Glutamatergic neuron (in vitro differentiated cells): ENCODE measurements at places on chromosomes 7 and 10. TPM values are rescaled to one million over a fixed set of nuclear protein-coding genes. Genes with fewer than 3 reads are reported as not detected.

The POLR2J2 gene
- 13.4 TPM for total RNA-seq

The SPDYE6 gene
- total RNA-seq, result not detected

The LIPK gene
- total RNA-seq, result not detected

The TRIL gene
- total RNA-seq, result 1.4 TPM

The COL26A1 gene
- 66.2 TPM for total RNA-seq

DNA sequence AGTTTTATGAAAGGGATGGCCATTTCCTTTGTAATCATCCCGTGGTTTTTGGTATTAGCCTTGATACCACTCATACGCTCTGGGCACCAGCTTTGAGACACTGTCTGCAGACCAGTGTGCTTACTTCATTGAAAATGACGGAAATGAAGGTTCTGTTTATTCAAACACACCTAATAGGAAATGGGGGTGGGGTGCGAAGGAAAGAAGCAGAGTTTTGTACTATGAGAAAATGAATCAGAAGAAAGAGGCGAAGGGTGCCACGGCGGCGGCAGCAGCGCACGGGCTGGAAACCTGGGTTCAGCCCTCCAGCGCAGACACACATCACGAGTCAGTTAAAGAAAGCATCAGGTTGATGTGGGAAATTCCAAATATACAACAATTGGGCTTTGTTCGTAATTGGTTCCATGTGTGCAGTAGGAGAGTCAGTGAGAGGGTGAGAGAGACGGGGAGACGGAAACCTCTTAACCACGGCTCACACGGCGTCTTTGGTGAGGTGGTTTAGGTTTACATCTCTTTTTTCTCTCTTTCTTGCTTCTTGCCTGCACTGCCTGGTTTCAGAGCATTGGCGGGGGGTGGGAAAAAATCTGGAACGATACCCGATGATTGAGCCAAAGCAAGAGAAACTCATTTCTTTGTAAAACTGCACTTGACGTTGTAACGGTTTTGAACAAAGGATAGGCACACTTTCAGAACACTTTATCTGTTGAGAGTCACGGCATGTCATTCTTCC is 321.2 kb downstream of the FRMD4A start:
- DNase-seq, result no peak

- no peak for DNase-seq
These were observed 426.4 kb upstream of the FZD8 start for GRCh38 chr10:36068542-36068941.

- DNase-seq, result no peak
These were observed 81.1 kb downstream of the IDE start for GRCh38 chr10:92492748-92493240.

DNA sequence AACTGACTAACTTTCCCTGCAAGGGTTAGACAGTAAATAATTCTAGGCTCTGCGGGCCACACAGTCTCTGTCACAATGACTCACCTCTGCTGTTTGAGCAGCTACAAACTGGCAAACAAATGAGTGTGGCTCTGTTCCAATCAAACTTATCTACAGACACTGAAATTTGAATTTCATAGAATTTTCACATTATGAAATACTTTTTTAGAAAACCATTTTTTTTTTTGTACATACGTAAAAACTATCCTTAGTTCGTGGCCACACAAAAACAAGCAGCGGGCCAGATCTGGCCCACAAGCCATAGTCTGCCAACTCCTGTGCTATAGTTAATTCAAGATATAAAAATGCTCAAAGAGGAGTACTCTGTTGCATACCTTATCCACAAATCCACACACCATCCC is 32.6 kb downstream of the PIP4K2A start:
- no peak for DNase-seq

GRCh38 chr10:46514899-46515298 is 41.6 kb downstream of the GPRIN2 start:
- no peak for DNase-seq
